ENCODE measurements at places on chromosomes 12 and 14.

DNA sequence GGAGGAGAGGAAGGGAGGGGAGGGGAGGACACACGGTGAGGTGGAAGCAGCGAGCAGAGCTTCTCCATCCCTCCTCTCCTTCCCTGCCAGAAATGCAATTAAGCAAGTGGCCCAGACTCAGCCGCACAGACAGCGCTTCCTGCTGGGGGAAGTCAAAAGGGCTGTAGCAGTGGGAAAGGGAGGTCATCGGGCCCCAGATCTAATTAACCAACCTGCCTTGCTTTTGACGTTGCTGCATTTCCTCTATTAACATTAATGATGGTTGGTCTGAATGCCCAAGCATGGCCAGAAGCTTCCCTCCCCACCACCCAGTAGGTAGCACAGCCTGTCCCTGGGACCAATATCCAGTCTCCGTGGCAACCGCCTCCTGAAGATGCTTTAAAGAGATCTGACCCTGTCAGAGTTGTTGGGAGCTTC is 4.6 kb upstream of the NGB start:
- no peak for DNase-seq

DNA sequence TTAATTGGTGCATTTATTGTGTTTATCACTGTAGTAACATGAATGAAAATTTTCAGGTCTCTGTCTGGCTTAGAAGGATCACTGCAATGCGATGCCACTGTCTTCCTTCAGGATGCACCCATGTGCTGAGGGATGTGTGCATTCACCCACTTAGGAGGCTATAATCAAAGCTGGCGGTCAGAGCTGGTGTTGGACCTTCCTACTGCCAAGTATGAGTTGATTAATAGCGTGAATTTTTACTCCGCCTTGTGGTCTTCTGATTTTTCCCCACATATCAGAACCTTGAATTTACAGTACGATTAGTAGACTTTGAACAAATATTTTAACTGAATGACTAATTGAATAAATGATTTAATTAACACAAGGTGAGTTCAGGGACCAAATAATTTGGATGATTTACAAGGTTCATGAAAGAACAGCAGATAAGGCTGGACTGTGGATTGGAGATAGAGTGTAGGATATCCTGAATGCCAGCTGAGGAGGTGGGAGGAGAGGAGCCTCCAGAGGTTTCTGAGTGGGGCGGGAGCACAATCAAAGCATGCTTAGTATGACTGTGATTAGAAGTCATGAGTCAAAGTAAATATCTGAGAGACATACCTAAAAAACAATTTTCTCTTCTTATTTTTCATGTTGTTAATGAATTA is 50.1 kb downstream of the RERG start:
- DNase-seq: no peak

DNA sequence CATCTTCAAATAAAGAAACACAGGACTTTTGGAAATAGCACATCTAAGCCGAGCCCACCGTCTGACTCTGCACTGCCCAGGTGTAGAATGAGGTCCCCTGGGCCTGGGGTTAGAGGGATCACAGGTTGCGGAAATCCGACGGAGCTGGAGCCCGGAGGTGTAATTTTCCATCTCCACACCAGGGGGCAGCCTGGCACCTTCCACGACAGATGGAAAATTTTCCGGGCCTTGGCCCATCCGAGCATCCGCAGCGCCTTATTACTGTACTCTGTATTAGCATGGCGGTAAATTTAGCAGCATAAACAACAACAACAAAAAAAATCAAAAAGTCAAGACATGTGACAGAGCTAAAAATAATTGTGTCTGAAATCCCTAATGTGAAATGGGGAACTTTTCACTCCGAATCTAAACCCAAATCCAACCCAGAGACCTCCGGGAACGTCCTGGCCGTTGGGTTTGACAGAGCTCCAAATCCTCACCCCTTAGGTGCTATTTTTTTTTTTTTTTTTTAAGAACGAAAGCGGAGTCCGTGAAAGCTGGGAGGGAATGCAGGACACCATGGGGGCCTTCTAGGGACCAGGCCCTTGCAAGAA is 93.9 kb downstream of the KSR2 start:
- peak; percentile 95 for DNase-seq

DNA sequence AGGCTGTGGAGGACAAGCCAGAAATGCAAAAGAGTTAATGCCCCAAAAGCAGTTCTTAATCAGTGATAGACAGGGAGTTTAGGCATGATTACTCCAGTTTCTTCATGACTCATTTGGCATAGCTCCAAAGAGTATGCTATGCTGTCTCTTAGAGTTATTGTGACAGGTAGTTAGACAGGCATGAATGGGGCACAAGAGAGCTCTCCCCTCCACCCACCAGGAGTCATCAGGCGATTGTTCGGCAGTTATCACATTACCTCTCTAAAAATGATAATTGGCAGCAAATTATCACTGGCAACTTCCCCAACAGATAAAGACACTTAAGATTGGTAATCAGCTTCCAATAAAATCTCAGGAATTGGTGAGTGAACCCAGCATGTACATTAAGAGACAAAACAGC is 320.1 kb downstream of the DAD1 start:
- no peak for DNase-seq

GRCh38 chr14:61812347-61813095 is 50.3 kb downstream of the SNAPC1 start:
- peak; percentile 67 for DNase-seq

- no peak for DNase-seq
Measured at GRCh38 chr14:59160506-59160905, 28.0 kb upstream of the DAAM1 start.

DNA sequence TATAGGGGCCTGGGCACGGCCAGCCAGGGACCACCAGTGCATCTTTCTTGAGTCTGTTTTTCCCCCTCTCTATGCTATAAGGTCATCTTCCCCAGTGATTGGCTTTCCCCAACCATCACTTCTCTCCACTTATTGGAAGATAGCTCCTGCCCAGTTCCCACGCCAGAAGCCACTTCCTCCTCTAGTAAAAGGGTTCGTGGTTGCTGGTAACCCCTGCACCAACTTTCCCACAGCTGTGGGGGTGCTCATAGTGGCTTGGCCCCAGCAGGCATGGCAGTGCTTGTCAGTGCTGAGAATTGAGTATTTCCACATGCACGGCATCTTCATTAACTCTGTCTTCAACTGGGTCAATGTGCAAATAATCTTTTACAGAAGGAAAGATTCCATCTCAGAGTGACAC is 215.4 kb downstream of the FOXN3 start:
- DNase-seq: no peak

DNA sequence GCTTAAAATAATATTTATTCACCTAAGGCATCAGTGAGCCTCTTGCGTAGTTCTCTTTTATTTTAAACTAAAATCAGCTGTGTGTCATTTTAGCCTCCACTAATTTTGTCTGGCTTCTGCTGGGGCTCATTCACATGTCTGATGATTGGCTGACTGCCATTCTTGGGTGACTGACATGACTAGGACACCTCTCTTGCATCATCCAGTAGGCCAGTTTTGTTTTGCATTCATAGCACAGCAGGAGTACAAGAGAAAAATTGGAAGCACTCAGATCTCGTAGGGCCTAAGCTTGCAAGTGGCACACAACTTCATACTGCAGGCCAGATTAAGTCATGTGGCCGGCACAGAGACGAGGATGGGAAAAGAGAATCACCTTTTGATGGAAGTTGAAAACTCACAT is 1226.5 kb downstream of the GALC start:
- DNase-seq: no peak
